ENCODE measurements at places on chromosomes 4 and X. TPM values are rescaled to one million over a fixed set of nuclear protein-coding genes. Genes with fewer than 3 reads are reported as not detected.

DNA sequence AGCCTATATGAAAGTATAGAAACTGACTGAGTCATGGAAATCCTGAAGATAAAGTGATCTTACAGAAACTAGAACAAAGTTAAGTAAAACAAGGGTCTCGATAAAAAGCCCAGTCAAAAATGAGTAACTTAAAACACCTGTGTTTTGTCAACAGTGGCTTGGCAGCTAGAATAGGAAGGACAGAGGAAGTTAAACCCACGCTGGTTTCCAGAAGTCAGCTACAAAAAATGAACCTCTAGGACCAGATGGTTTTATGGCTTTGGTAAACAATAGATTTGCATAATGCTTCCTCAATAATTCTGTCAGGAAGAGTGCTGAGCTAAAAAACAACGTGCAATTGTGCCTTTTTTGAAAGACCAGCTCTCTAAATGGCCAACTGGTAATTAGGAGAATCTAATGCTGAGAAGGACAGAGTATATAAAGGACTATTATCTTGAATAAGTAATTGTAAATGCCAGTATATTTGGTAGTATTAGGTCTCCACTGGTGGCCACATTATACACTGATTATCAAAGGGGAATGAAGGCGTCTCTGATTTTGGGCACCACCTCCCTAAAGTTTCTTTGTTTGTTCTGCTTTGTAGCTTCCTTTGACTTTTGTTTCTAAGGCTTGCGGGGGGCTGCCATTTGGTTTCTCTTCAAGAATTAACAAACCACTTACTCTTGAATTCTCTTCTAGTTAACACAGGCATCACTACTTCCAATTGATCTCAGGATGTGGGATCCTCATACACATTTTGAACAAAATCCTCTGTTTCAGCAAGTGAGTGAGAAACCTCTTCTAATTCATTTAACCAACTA, 72.2 kb upstream of the PPP3CA start:
- DNase-seq: no peak

- peak; percentile 83 for DNase-seq
Observed at GRCh38 chr4:88177983-88178625, 19.7 kb upstream of the ABCG2 start.

DNA sequence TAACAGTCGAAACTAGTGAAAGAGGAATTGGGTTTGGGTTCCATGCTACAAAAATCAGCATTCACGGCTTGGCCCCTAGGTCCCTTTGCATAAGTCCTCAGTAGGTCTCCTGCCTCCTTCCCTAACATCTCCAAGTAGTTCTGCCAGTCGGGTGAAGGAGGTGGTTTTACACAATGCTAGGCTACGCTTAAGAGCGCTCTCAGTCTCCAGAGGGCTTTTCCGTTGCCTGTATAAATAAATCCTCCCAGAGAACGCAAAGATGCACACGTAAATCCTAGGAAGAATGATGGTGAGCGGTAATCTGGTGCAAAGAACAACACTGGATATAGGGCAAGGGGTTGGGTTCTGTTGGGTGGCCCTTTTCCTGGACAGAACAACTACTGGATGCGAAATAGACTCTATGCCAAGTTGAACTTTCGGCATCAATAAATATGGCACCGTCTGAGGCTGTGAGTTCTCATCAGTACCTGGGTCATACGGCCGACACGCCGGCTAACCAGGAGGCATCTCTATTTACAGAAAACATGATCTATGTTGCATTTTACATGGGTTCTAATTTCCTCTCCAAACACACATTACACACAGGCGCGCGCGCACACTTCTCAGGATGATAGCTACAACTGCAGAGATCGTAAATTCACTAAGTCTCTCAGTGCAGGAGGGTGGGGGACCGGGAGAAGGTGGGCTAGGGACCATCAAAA, 1.3 kb downstream of the CAMK2D start:
- DNase-seq: peak; percentile 62

DNA sequence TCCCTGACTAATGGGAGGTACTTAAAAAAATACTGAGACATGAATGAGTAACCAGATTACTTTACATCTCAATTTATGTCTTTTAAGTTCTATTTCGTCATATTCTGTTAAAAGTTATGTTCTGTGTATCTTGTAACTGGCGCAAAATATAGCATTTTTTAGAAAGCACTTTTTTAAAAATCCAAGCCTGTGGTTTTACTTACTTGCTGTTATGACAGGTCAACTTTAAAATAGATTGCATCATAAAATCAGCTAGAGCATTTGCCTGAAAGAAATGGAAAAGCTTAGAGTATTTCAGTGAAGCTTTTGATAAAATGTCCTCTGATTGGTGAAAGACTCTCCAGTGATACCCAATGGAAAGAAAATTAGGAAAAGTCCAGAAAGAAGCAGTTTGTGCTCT, 1892.3 kb upstream of the TENM3 start:
- peak; percentile 11 for DNase-seq

- no peak for DNase-seq
Observed at GRCh38 chrX:101931136-101931487, 715 bp downstream of the ZMAT1 start.

DNA sequence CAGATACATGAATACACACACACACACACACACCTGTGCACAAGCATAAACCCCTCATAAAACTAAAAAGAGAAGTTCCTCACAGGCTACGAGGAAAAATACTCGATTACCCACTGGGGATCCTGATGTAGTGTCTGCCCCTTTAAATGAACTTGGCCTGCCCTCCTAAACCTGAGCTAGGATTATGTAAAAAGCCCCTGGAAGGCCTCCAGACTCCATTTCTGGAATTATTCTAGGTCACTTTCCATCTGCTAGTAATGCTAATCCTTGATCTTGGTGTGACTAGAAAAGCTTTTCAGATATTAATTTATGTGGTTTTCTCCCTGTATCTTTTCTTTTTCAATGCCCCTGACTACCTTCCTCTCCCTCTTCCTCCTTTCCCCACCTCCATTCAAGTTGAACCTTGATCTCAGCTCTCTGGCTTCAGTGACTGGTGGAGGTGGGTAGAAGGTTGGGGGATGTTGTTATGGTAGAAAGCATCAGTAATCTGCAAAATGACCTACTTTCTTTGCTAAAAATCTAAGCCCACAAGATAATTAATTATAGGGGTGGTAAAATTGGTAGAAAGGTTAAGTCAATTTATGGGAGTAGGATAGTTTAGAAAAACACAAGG, 25.5 kb upstream of the ZNF330 start:
- no peak for DNase-seq

DNA sequence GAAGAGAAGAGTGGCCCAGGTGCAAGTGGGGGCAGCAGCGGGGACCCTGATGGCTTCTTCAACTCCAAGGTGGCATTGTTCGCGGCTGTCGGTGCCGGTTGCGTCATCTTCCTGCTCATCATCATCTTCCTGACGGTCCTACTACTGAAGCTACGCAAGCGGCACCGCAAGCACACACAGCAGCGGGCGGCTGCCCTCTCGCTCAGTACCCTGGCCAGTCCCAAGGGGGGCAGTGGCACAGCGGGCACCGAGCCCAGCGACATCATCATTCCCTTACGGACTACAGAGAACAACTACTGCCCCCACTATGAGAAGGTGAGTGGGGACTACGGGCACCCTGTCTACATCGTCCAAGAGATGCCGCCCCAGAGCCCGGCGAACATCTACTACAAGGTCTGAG, 11.4 kb downstream of the EFNB1 start:
- no peak for DNase-seq

DNA sequence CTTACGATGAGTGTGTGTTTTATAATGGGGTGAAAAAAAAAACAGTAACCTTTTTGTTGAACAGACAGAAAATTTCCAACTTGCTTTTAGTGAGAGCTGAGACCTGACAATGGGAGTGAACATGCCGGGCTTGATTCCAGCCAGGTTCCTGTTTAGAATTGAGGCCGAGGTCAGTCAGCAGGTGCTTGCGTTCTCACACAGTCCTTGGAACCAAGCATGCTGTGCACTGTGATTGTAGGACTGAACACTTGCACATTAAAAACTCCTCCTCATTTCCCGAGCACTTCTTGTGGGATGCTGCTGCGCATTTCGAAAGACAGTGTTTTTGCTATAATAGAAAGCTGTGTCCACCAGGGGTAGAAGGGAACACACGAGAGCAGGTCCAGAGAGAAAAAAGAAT, 51.8 kb downstream of the TMEM131L start:
- DNase-seq: no peak

The OSTC gene
- total RNA-seq: 214 TPM

The PROM1 gene
- not detected for total RNA-seq

The AREG gene
- 1,402 TPM for total RNA-seq

The DIPK2B gene
- total RNA-seq: not detected

All from MCF 10A (cell line).